A549 treated with ZK216348 at 1 μM for 4 hours (cell line): ENCODE measurements at places on chromosomes 6 and 20. TPM values are rescaled to one million over a fixed set of nuclear protein-coding genes. Genes with fewer than 3 reads are reported as not detected.

OR12D3 gene
- total RNA-seq: not detected in 5 replicates

PDE7B gene
- 0.57 to 1.3 TPM (median 0.97 TPM) in 5 replicates for total RNA-seq

XKR7 gene
- 0.02 to 0.03 TPM in 2 of 5 replicates, not detected in the others for total RNA-seq

CDC40 gene
- 6.1 to 10.2 TPM (median 9.0 TPM) in 5 replicates for total RNA-seq

CFB gene
- 1.6 to 3.2 TPM (median 2.0 TPM) in 5 replicates for total RNA-seq

CBLN4 gene
- not detected in 5 replicates for total RNA-seq

TNFRSF6B gene
- 0.33 to 1.4 TPM (median 0.86 TPM) in 5 replicates for total RNA-seq

PSORS1C2 gene
- not detected in 5 replicates for total RNA-seq

HUS1B gene
- 0.24 to 0.34 TPM (median 0.33 TPM) in 3 of 5 replicates, not detected in the others for total RNA-seq

APOM gene
- 2.2 to 3.7 TPM (median 3.5 TPM) in 5 replicates for total RNA-seq

MOXD1 gene
- 1.5 to 2.1 TPM (median 2.0 TPM) in 5 replicates for total RNA-seq
